NCI-H2029 treated with DMSO at 0.1 percent for 48 hours (cell line): ENCODE measurements at places on chromosomes 11 and 22.

- no peak for DNase-seq
Measured at GRCh38 chr22:20962491-20962945, 4.5 kb upstream of the AIFM3 start.

DNA sequence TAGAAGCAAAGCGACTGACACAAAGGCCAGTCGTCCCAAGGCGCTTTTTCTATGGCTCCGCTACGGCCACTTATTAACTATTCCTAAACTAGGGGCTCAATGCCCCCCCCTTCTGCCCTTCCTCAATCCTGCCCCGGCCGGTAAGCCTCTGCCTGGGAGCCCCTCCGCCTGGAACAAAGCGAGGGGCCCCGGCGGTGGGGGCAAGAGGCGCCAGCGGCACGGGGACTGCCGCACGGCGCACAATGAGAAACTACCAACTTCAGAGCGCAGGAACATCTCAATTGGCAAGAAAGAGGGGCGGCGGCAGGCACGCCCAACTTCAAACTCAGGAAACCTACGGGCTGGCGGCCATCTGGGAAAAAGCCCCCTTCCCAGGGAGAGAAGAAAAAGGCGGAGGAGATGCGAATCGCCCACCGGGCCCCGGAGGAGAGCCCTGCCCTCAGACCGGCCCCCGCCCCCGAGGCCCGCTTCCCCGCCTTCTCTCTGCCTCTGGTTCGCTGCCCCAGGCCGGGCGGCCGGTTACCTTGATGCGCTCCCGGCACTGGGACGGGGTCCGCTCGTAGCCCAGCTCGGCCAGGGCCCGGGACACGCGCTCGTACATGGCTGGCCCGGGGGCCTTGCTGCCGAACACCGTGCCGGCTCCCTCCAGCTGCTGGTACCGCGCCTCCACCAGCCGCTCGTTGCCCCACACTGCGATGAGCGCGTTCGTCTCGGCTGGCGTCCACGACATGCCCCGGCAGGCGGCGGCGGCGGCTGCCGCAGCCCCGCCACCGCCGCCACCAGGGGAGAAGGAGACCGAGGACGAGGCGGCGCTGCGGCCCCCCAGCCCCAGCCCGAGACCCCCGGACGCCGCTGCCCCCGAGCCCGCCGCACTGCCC is 619 bp downstream of the MSANTD2 start:
- DNase-seq, result no peak

DNA sequence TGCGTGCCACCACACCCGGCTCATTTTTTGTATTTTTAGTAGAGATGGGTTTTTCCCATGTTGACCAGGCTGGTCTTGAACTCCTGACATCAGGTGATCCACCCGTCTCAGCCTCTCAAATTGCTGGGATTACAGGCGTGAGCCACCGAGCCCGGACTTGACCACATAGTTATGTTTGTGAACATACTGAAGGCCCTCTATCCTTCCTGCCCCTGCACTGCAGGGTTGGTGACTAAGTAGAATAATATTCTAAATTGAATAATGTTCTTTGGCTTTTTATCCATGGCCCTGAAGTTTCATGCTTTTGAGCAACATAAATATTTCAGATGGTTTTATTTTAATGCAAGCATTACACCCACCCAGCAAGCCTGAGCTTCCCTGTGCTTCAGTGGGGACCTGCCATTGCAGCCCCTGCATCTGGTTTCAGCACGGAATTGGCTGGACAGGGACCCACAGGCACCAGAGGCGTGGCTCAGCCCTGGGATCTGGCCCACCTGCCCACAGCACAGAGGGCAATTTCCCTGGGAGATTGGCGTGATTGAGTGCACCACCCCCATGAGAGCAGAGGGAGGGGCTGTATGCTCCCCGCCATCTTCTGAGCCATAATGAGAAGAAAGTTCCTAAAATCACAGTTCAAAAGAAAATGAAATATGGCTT is 460.5 kb downstream of the BRD1 start:
- no peak for DNase-seq

DNA sequence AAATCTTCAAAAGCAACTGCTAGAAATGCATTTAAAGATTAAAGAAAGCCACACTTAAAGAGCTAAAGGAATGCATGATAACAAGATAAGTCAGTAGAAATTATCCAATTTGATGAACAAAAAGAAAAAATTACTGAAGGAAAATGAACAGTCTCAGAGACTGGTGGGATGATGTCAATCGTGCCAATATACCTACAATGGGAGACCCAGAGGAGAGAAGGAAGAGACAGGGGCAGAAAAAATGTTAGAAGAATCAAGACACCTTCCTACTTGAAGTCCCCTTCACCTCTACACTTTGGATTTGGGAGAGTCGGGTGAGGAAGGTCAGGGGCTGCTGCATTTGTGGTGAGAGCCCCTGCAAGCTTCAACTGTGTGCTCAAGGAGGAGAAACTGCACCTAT is 216.3 kb downstream of the BUD13 start:
- no peak for DNase-seq

GRCh38 chr11:26987272-26987671 is 6.6 kb upstream of the FIBIN start:
- DNase-seq, result no peak

GRCh38 chr22:31100762-31101525 is 6.4 kb downstream of the SELENOM start:
- no peak for DNase-seq

DNA sequence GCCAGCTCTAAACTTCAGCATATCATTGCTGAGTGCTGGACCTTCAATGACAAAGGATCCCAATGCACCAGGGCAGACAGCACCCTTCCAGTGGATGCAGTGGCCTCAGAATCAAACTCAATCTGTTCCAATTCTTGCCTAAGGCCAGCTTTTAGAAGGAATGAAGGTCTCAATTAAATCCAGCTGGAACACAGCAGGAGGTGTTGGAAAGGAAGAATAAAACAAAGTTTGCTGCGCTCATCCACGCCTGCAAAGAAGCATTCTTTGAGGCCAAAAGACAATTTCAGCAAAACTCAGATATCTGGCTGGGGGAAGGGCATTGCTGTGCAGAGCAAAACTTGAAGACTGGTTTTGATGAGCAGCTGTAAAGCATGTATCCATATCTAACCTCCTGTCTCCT is 120.7 kb downstream of the CCDC81 start:
- DNase-seq, result no peak

DNA sequence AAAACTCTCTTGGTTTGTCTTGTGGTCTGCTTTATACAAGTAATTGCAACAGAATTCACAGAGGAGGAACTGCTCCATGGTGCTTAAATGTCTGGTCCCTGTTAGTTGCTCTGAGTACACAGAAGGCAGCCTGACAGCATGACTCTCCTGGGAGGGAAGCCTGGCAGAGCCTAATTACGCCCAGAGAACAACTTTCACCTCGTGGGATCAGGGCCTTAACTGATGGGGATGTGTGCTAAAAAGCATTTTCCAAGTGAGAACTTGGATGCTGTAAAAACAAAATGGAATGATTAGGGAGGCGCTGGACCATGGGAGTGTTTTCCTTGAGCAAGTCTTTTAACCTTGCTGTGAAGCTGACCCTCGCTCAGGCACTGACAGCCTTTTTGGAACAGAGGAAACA is 154.0 kb upstream of the TENM4 start:
- no peak for DNase-seq

DNA sequence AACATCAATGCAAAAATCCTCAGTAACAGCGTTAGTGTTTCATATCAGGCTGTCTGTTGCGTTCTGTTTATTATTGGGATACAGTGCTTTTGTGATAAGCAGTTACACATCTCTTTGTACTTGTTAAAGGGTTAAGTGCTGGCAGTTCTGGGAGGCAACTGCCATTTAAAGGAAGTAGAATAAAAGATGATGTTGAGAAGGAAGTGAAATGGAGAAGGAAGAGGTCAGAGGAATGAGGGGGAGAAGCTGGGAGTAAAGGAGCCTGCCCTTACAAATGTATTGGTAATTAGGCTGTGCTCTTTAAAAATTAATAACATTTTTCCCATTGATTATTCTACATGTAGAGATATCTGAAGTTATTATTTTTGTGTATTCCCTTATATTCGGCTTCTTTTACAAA is 674.7 kb downstream of the NTM start:
- no peak for DNase-seq

- DNase-seq, result no peak
Measured at GRCh38 chr11:61851113-61851899, 23.2 kb downstream of the FADS2 start.

DNA sequence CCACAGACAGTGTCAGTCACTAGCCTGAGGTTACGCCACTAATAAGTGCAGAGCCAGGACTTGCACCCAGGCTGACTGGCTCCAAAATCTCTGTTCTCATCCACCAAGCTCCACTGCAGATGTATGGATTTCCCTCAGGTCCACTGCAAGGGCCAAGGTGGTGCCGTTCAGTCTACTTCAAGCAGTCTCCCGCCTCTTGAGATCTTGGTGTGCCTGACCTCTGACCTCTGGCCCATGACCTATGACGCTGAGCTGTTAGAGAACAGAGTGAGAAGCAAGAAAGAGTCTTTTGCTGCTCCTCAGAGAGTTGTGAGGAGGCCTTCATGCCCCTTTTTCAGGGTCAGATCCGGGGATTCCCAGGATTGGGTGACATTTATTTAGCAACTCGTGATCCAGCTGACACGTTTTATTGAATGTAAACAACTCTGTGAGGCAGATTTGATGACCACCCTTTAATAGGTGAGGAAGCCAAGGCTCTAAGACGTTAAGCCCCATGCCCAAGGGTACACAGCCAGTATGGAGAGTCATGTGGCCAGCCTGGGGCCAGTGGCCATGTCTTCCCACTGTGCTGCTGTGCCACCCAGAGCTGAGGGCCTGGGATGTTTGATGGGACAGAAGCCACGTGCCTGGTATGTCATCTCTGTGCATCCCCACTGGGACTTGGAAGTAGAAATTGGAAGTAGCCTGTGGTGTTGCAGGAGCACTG is 25.2 kb downstream of the DCPS start:
- no peak for DNase-seq

DNA sequence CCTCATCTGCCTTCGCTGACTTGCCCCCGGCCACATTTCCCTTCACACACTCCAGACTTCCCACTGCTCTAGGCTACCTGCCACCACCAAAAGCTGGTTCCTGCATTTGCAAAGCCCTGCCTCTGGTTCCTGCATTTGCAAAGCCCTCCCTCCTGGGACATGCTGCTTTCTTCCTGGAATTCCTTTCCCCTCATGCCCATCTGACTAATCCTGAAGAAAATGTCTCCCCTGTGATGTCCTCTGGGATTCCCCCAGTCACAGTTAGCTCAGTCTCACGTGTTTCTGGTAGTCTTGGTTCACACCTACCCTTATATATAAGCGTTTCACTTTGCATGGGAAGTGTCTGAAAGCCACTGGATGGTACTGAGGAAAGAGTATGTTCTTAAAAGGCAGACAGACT is 206.9 kb downstream of the DBX1 start:
- no peak for DNase-seq

GRCh38 chr11:69615545-69616278 is 25.2 kb upstream of the CCND1 start:
- no peak for DNase-seq

DNA sequence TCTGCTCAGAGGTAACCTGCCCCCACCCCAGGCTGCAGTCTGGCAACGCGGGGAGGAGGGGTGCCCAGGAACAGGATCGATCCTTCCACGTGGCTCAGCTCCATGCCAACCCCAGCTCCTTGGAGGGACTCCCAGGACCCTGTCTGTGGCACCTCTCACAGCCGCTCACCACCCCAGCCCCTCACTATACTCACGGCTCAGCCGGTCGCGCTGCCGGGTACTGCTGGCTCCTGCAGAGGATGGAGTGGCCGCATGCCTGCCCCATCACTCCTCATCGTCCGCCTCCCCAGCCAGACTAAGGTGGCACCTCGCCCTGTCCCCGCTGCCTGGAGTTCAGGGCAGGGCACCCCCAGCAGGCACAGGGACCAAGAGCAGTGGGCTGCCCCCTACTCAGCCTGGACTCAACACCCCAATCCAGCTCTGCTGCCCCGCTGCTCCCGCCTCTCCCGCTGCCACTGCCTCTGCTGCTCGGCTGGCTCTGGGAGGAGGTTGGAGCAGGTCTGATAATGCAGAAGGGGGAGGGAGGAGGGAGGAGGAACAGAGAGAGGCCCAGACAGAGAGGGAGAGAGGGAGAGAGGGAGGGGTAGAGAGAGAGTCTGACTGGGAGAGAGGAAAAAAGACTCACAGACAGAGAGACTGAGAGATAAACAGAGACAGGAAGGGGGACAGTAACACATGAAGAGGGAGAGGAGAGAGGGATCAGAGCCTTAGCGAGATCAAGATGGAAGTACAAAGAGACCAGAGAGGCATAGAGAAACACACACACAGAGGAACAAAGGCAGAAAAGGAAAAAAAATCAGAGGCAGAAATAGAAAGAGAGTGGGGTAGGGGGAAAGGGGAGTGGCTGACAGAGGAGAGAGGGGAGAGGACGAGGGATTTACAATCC is at the start of gene PDE2A:
TSS of gene PDE2A (minus strand) at position 480 of the 886 bp plus-strand sequence. CDS start at position 265, 215 bp downstream.
- DNase-seq, result no peak

DNA sequence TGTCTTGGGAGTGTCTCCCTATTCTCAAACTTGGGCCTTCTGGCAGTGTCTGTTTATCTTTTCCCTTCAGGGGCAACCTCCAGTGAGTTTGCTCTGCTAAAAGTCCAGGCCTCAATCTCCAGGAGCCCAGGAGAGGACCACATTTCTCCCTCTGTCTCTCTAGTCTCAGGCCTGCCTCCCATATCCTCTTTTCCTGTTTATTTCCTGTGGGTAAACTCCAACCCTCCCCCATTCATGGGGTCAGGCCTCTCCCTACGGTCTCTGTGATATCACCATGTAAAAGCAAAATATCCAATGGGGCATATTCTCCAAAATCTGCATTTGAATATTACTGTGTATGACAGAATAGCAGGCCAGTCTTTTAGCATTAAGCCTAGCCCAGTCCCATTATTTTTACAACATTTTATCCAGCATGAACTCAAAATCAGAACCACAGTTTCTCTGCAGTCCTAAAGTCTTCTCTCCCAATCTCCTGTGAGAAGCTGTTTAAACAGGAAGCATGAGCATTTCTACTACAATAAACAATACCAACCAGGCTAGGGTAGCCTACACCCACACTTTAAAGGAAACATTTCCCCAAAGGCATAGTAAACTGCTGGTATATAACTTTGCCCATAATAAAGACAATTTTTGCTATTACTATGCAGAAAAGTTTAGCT is 18.0 kb upstream of the TMEM135 start:
- DNase-seq, result no peak

GRCh38 chr22:35631597-35631996 is 14.5 kb upstream of the MB start:
- DNase-seq, result no peak

DNA sequence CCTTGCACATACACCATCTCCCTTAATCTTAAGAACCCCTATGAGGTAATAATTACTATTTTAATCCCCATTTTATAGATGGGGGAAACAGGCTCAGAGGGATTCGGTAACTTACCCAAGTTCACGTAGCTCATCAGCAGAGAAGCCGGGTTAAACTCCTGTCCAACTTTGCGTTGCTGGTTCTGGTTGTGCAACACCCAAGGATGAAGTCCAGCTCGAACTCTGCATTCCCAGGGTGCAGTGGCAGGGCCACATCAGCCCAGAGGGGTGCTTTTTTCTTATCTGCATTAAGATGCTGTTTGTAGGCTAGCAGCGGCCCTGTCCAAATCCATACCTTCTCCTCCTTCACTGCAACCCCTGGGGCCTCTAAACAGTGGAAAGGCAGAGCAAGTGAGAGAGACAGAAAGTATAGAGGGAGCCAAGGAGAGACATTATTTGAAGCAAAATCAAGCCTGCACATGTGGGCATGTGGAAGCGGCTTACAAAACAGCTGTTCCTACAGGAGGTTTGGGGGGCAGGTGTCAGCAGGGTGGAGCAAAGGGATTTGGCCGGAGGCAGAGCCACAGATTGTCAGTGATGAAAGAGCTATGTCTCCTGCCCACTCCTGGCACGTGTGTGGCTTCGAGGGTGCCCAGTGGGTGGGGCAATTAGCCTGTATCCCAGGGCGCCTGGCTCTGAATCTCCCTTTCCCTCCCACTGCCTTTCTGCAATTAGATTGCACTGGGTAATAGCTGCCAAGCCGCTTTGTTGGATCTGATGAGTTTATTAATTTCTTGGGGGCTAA is 129.5 kb upstream of the TBCEL start:
- DNase-seq, result no peak
